ENCODE measurements at places on chromosomes 11 and 22. TPM values are rescaled to one million over a fixed set of nuclear protein-coding genes. Genes with fewer than 3 reads are reported as not detected.

OR6T1 gene
- not detected for polyA plus RNA-seq

DRG1 gene
- 81.4 TPM for polyA plus RNA-seq

KCTD14 gene
- 0.85 TPM for polyA plus RNA-seq

CSTPP1 gene
- 42.4 TPM for polyA plus RNA-seq

OR51A4 gene
- polyA plus RNA-seq, result not detected

CPT1B gene
- polyA plus RNA-seq, result 1.3 TPM

VSIG10L2 gene
- not detected for polyA plus RNA-seq

GUCY1A2 gene
- 0.15 TPM for polyA plus RNA-seq

GSTT2B gene
- 15.6 TPM for polyA plus RNA-seq

GRCh38 chr22:31097941-31098631, 9.3 kb downstream of the SELENOM start:
- DNase-seq, result no peak
- H3K27ac ChIP-seq, result no peak overlapping the region
- peaks cover 32% of the 10 kb centered on the region for H3K36me3 ChIP-seq
- H3K27me3 ChIP-seq, result no peaks in the 10 kb centered on the region
- H3K4me1 ChIP-seq, result peaks cover 28% of the 10 kb centered on the region

GRCh38 chr11:77879218-77879617, 58.3 kb downstream of the AAMDC start:
- H3K27me3 ChIP-seq, result no peaks in the 10 kb centered on the region
- peaks cover 3% of the 10 kb centered on the region for H3K36me3 ChIP-seq
- peaks cover 21% of the 10 kb centered on the region for H3K4me1 ChIP-seq
- DNase-seq, result peak; percentile 46

- H3K4me1 ChIP-seq, result 0 out of 2 replicates have a peak, but pooled peaks cover 4% of the 10 kb centered on the region
- H3K27me3 ChIP-seq, result no peaks in the 10 kb centered on the region
- H3K36me3 ChIP-seq, result no peaks in the 10 kb centered on the region
- no peak overlapping the region for H3K4me3 ChIP-seq
- H3K27ac ChIP-seq, result no peak overlapping the region
- DNase-seq, result peak; percentile 51
Measured at GRCh38 chr11:122910775-122911174, 28.2 kb downstream of the JHY start.

- no peaks in the 10 kb centered on the region for H3K36me3 ChIP-seq
- peak overlapping the region; percentile 98 for H3K4me3 ChIP-seq
- peaks cover 17% of the 10 kb centered on the region for H3K4me1 ChIP-seq
- H3K27ac ChIP-seq, result peak overlapping the region; percentile 35
- no peaks in the 10 kb centered on the region for H3K27me3 ChIP-seq
Measured at GRCh38 chr11:63813563-63814382, 517 bp downstream of the SPINDOC start.

DNA sequence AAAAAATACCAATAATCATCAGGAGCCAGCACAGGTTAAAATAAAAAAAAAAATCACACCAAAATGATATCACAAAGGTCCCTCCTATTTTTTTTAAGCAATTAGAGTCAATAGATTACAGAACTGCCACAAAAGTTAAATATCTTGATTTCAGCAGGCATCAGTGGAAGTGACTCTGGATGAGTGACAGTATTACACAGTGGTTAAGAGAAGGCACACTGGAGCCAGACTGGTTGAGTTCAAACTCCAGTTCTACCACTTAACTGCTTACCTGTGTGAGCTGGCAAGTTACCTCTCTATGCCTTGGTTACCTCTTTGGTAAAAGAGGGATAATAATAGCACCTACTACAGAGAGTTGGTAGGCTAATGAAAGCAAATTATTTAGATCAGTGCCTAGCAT, 148.5 kb downstream of the ATG16L2 start:
- no peaks in the 10 kb centered on the region for H3K36me3 ChIP-seq
- H3K27me3 ChIP-seq, result no peaks in the 10 kb centered on the region
- no peaks in the 10 kb centered on the region for H3K4me1 ChIP-seq
- DNase-seq, result no peak
- no peak overlapping the region for H3K4me3 ChIP-seq

GRCh38 chr11:124943254-124943616, 7.4 kb upstream of the HEPACAM start:
- H3K4me1 ChIP-seq, result peaks cover 16% of the 10 kb centered on the region
- no peak for DNase-seq
- no peak overlapping the region for H3K4me3 ChIP-seq

GRCh38 chr11:34251589-34251980, 106.2 kb downstream of the ABTB2 start:
- no peaks in the 10 kb centered on the region for H3K27me3 ChIP-seq
- H3K4me3 ChIP-seq, result peak overlapping the region; percentile 60
- H3K4me1 ChIP-seq, result peaks cover 16% of the 10 kb centered on the region
- H3K27ac ChIP-seq, result peak overlapping the region; percentile 79
- H3K36me3 ChIP-seq, result no peaks in the 10 kb centered on the region

GRCh38 chr11:1223346-1224110, 662 bp downstream of the MUC5B start:
- no peak overlapping the region for H3K27ac ChIP-seq
- H3K4me3 ChIP-seq, result no peak overlapping the region
- no peak for DNase-seq
- no peaks in the 10 kb centered on the region for H3K36me3 ChIP-seq
- peaks cover 11% of the 10 kb centered on the region for H3K27me3 ChIP-seq

DNA sequence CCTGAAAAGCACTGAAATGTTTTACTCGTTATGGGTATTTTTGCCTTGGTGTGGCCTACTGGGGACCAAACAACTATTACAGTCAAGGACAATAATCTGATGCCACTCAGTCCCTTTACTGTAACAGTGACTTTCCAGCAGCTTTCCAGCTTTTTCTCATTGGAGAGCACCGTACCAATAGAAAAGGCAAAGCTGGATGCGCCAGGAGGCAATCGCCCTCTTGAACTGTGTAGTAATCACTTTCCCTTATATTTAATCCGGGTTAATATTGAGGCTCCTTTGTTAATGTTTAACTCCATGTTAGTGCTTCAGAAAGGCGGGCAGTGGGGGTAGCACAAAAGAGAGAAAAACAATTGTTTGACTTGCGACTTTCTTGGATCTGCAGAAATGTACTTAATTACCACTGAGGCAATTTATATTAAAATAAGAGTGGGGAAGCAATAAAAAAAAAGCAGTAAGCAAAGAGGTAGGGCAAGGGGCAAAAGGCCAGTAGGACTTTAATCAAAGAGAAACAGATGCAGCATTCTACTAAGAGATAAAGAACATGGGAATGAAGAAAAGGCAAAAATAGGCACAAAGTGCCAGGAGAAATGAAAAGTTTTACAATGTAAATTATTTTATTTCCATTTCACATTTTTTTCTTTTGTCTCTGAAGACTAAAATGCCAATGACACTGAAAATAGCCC, 81.6 kb downstream of the LRRC4C start:
- H3K27me3 ChIP-seq, result no peaks in the 10 kb centered on the region
- no peak for DNase-seq
- no peak overlapping the region for H3K4me3 ChIP-seq
- no peaks in the 10 kb centered on the region for H3K4me1 ChIP-seq
- H3K36me3 ChIP-seq, result no peaks in the 10 kb centered on the region

GRCh38 chr11:17186932-17187692, 20.7 kb downstream of the PIK3C2A start:
- H3K36me3 ChIP-seq, result no peaks in the 10 kb centered on the region
- no peak overlapping the region for H3K27ac ChIP-seq
- no peaks in the 10 kb centered on the region for H3K27me3 ChIP-seq
- no peak overlapping the region for H3K4me3 ChIP-seq
- no peaks in the 10 kb centered on the region for H3K4me1 ChIP-seq

DNA sequence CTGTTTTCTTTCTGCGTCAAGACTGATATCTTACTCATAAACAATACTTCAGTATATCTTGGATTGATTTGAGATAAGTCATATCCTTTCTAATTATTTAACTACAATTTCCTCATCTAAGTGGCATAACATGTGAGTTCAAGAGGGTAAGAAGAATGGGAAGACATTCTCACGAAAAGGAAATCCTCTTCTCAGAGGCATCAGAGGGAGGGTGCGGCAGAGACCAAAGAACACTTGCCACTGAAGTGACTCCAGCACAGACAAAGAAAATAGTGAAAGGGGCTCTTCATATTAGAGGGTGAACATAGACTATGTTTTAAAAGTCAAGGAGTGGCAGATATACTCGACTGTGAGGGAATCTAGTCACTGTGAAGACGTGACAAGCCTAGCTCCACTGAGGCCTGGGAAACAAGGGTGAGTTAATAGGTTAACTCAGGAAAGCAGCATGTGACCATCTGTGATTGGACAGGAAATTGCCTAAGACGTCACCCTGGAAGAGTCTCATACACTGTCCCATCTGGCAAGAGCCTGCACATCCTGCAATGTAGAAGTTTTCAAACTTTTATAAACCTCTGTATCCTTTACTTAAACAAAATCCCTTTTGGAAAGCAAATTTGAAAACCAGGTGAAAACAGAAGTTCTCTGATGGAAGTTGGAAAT, 1.9 kb upstream of the MMP1 start:
- H3K36me3 ChIP-seq, result no peaks in the 10 kb centered on the region
- peak overlapping the region; percentile 38 for H3K27ac ChIP-seq
- H3K4me3 ChIP-seq, result no peak overlapping the region
- peak; percentile 63 for DNase-seq
- peaks cover 52% of the 10 kb centered on the region for H3K4me1 ChIP-seq

DNA sequence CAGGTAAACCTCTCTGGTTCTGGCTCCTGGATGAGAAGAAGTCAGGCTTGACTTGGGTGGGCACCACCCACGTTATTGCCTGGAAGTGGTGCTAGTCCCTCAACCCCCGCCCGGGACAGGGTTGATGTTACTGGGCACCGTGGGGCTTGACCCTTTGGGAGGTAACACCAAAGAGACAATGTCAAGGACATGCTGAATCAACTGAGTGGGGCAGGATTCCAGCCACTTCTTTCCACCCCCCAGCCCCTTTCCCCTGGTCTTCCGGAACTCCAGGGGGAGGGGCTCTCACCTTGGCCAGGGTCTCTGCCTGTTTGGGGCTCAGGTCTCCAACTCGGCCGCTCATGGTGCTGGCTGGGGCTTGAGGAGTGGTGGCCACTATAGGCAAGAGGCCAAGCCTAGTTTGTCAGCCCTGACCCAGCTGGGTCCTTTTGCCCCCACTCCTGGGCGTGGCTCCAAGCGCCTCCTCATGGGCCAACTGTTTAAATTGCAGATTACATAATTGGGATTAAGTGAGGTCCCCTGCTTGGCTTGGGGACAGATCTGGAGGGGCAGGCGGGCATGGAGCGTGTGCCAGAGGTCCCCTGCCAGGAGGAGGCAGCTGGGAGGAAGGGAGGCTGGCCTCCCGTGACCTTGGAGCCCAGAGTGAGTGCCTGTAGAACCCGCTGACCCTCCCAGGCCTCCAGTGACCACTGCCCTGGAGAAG, at the start of gene SEC14L3:
Gene SEC14L3, minus strand, starts transcription at position 402 of the 703 bp plus-strand sequence. Its CDS starts 59 bp downstream, at position 343.
- peaks cover 10% of the 10 kb centered on the region for H3K27me3 ChIP-seq
- no peaks in the 10 kb centered on the region for H3K36me3 ChIP-seq
- no peak within 1 kb of the TSS for H3K27ac ChIP-seq
- H3K4me3 ChIP-seq, result no peak within 1 kb of the TSS
- DNase-seq, result no peak

DNA sequence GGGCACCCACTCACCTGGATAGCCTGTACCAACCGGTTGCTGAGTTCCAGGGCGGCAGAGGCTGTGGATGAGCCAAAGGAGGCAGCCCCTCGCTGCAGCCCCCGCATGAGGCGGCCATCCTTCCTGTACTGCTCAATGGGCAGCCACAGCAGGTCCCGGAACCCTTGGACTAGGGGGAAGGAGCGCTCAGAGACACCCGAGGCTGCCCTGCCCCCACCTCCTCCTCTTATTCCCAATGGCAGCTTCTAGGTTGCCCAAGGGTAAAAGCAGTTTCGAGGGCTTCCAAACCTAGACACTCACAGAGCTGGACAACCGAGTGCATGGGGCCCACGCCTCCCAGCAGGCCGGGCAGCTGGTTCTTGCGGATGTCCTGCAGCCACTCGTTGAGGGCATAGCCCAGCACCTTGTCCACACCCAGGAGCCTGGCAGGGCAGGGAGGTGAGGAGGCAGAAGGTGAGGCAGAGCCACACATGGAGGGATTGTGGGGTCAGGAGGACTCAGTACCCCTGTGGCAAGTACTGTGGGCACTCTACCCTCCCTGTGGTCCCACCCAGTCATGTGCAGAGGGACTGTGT, 18.1 kb upstream of the EHD1 start:
- no peak overlapping the region for H3K27ac ChIP-seq
- DNase-seq, result no peak
- no peaks in the 10 kb centered on the region for H3K27me3 ChIP-seq
- H3K36me3 ChIP-seq, result no peaks in the 10 kb centered on the region
- H3K4me3 ChIP-seq, result no peak overlapping the region
- no peaks in the 10 kb centered on the region for H3K4me1 ChIP-seq

GRCh38 chr11:2178906-2179494, 7.4 kb upstream of the TH start:
- H3K27me3 ChIP-seq, result peaks cover 19% of the 10 kb centered on the region
- H3K27ac ChIP-seq, result no peak overlapping the region
- peaks cover 11% of the 10 kb centered on the region for H3K4me1 ChIP-seq

DNA sequence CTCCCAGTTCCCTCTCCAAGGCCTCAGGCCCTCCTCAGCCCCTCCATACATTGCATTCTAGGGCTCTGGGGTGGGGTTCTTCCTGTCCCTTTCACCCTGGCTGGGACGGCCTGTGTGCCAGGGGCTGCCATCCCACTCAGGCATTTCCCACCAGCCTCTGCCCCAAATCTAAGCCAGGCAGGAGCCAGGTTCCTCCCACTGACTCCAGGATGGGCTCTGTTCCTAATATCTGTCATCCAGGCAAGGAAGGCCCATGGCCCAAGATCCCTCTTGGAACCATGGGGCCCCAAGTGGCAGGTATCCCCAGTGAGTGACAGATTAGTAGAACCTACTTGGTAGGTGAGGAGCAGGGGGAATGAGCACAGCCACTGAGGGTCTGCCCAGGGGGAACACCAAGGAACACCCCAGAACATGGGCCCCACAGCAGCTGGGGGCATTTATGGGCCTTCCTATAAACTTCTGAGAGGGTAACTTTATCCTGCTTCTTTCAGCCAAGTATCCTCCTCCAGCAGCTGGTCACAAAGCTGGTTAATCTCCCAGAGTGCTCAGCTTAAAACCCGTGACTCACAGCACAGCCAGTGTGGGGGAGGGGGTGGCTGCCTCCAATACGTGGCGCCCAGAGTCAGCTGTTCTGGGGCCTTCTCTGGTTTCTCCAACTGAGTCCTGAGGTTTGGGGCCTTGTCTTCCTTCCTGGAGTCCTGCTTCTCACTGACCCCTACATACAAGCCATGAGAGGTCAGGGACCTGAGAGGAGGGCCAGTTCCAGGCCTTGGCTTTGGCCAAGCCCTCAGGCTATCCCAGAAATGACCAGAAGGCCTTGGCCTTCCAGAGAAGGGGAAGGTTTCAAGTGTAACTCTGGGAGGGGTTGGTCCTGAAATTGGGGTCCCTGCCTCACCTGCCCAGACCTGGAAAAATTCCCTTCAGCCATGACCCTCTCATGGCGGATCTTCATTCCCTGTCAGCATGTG, 19.9 kb upstream of the MYOD1 start:
- H3K36me3 ChIP-seq, result no peaks in the 10 kb centered on the region
- peaks cover 29% of the 10 kb centered on the region for H3K27me3 ChIP-seq
- H3K4me3 ChIP-seq, result no peak overlapping the region

DNA sequence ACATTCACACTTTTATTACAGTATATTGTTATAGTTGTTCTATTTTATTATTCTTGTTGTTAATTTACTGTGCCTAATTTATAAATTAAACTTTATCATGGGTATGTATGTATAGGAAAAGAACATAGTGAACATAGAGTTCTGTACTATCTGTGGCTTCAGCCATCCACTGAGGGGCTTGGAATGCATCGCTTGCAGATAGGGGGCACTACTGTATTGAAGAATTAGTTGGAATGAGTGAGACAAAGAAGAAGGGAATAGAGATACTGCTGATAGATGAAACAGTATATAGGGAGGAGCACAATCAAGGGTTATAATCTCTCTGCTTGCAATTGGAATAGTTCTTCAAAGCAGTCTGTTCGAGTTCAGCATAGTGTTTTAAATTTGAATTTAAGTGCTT, 432.2 kb downstream of the RAB38 start:
- H3K36me3 ChIP-seq, result no peaks in the 10 kb centered on the region
- no peak for DNase-seq
- peaks cover 4% of the 10 kb centered on the region for H3K27me3 ChIP-seq

GRCh38 chr11:83957038-83957900, 671.1 kb upstream of the CCDC90B start:
- no peaks in the 10 kb centered on the region for H3K27me3 ChIP-seq
- DNase-seq, result no peak
- no peak overlapping the region for H3K4me3 ChIP-seq

Data from GM23248 (cell line).